Activated CD4-positive, alpha-beta T cell treated with anti-CD3 and anti-CD28 coated beads, Interleukin-2, amount 10 ng/mL, durations not matched to agents 7 days and 5 days (primary cell): ENCODE measurements at places on chromosomes 16 and 17.

DNA sequence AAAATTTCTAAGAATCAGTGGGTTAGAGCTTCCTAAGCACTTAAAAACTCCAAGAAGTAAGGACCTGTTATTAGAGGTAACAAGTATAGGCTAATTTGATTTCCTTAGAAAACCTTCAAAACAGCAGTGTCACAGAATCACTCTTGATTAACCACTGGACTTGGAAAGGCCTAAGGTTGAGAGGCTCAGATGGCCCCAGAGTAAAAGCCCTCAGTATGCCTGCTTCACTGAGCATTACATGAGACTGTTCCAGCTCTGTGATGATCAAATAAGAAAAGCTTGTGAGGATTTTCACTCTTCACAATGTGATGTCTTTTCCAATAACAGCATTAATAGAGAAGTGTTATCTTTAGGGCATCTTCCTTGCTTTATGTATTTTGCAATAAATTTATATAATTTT is 509.2 kb upstream of the HSBP1 start:
- no peak for DNase-seq
- no peaks in the 10 kb centered on the region for H3K27me3 ChIP-seq
- no peaks in the 10 kb centered on the region for H3K4me1 ChIP-seq
- H3K36me3 ChIP-seq, result no peaks in the 10 kb centered on the region
- H3K27ac ChIP-seq, result no peak overlapping the region

- H3K4me3 ChIP-seq, result no peak overlapping the region
- no peak for DNase-seq
- H3K36me3 ChIP-seq, result no peaks in the 10 kb centered on the region
- H3K27ac ChIP-seq, result no peak overlapping the region
- H3K4me1 ChIP-seq, result peaks cover 5% of the 10 kb centered on the region
These were observed 14.0 kb upstream of the PABPN1L start for GRCh38 chr16:88880226-88881006.

DNA sequence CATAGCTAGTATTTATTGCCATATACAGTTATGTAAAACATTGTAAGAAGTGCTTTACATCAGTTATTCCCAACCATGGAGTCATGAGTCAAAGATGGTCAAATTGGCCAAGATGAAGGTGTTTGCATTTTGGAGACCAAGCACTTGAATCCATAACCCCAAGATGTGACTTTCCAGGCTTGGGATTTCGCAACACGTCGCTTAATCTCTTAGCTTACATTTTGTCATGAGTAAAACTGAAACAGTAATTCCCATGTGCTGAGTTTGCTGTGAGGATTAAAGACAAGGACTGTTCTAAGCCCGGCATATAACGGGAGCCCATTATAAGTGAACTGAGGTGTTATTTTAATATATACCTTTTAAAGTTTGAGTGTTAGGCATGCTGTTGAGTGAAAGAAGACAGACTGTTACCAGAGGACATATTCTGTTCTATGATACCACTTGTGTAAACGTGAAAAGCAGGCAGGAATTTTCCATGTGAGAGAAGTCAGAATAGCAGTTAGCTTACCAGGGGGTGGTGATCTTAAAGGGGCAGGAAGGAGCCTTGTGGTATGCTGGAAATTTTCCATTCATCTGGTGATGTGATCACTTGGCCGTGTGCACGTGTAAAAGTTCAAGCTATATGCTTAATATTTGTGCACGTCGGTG is 484.9 kb downstream of the WWOX start:
- no peak overlapping the region for H3K4me3 ChIP-seq
- no peaks in the 10 kb centered on the region for H3K27me3 ChIP-seq
- no peak overlapping the region for H3K27ac ChIP-seq
- no peaks in the 10 kb centered on the region for H3K36me3 ChIP-seq
- no peak for DNase-seq

DNA sequence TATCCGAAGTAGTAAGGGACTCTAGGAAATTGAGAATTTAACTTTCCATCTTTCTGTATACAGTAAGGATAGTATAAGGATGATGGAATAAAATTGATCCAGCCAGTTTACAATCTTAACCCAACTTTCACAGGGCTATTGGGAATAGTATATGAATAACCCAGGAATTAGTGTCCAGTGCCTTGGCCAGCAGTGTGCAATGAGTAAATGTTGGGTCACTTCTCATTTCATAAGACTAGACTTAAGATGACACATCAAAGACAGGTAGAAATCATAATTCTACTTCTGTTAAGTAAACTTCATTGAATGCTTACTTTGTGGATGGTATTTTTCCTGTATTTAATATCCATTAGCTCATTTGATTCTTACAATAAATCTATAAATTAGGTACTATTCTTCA is 949.6 kb upstream of the GOT2 start:
- no peak for DNase-seq
- H3K4me1 ChIP-seq, result no peaks in the 10 kb centered on the region
- H3K27ac ChIP-seq, result no peak overlapping the region

GRCh38 chr17:77865716-77866115 is 92.8 kb upstream of the TNRC6C start:
- no peak for DNase-seq
- no peak overlapping the region for H3K4me3 ChIP-seq
- peaks cover 6% of the 10 kb centered on the region for H3K27me3 ChIP-seq
- H3K4me1 ChIP-seq, result peaks cover 24% of the 10 kb centered on the region

- H3K27me3 ChIP-seq, result no peaks in the 10 kb centered on the region
- no peak overlapping the region for H3K27ac ChIP-seq
These were observed 7.7 kb downstream of the PYCARD start for GRCh38 chr16:31194898-31195297.

DNA sequence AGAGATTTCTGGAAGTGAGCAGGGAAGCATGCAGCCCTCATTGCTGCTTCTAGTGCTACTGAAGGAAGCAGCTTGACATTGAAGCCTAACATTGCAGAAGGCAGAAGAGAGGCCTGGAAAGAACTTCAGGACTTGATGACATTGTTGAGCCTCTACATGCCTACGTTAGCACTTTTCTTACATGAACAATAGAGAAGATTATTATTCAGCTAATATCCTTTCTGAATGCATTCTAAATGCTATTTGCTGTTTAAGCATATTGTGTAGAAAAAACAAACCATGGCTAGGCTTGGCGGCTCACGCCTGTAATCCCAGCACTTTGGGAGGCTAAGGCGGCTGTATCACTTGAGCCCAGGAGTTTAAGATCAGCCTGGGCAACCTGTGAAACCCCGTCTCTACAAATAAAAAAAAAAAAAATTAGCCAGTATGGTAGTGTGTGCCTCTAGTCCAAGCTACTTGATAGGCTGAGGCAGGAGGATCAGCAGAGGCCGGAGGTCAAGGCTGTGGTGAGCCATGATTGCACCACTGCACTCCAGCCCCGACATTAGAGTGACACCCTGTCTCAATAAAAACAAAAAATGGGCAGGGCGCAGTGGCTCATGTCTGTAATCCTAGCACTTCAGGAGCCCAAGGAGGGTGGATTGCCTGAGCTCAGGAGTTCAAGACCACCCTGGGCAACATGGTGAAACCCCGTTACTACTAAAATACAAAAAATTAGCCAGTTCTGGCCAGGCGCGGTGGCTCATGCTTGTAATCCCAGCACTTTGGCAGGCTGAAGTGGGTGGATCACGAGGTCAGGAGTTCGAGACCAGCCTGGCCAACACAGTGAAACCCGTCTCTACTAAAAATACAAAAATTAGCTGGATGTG is 2.2 kb upstream of the AURKB start:
- DNase-seq, result no peak
- H3K4me3 ChIP-seq, result no peak overlapping the region
- no peaks in the 10 kb centered on the region for H3K27me3 ChIP-seq
- no peak overlapping the region for H3K27ac ChIP-seq

GRCh38 chr16:53614346-53614745 is 89.3 kb downstream of the RPGRIP1L start:
- no peaks in the 10 kb centered on the region for H3K27me3 ChIP-seq
- no peaks in the 10 kb centered on the region for H3K36me3 ChIP-seq
- DNase-seq, result no peak
- H3K27ac ChIP-seq, result no peak overlapping the region

- no peaks in the 10 kb centered on the region for H3K4me1 ChIP-seq
- no peak for DNase-seq
- H3K4me3 ChIP-seq, result no peak overlapping the region
These were observed 25.2 kb downstream of the DNAH2 start for GRCh38 chr17:7742729-7743128.

GRCh38 chr17:18225121-18225641 is at the start of gene LLGL1:
Gene LLGL1, plus strand, starts transcription at chr17:18225635. Its CDS starts 48 bp downstream, at chr17:18225683.
- peak; percentile 97 for DNase-seq
- H3K36me3 ChIP-seq, result no peaks in the 10 kb centered on the region
- no peaks in the 10 kb centered on the region for H3K27me3 ChIP-seq
- peak within 1 kb of the TSS; percentile 87 for H3K4me3 ChIP-seq
- H3K27ac ChIP-seq, result peak within 1 kb of the TSS; percentile 88

DNA sequence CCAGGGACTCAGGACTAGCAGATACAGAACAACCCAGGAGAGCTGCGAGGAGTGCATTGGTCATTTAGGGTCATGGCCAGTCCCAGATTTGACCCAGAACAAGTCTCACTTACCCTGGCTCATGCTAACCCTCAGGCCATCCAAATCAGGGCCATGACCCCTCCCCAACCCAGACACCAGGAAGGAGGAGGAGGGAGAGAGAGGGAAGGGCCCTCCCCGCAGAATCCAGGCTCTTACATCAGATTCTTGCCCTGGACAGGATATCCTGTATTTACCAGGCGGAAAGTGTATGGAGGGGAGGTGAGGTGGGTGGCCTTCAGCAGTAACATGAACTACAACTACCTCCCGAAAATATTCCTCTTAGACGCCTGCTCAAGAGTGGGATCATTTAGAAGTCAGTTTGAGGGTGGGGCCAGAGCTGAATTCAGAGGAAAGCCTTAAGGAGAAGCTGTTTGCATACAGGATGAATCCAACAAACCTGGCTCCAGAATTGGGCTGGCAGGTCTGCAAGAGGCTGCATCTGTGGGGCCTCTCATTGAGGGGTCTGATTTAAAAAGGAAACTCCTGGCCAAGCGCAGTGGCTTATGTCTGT is 2.1 kb downstream of the VAT1 start:
- H3K4me1 ChIP-seq, result peaks cover 40% of the 10 kb centered on the region
- H3K4me3 ChIP-seq, result peak overlapping the region; percentile 66
- H3K36me3 ChIP-seq, result peaks cover 3% of the 10 kb centered on the region
- H3K27me3 ChIP-seq, result peaks cover 10% of the 10 kb centered on the region

DNA sequence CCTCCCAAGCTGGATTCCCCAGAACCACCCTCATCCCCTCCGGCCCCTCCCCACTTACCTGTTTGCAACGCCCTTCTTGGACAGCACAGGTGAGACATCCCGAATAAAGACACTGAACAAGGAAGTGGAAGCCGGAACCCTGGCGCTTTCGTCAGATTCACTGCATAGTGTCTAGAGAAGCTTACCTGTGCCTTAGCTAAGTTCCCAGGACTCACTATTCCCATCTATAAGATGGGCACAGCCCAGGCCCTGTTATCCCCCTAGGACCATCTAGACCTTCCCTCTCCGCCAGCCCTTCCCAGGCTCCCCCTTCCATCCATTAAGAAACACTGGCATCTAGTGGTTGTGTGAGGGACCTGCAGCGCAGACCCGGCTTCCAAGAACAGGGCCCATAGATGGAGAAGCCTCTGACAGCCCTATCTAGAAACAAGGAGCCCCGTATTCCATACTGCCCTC is 26.9 kb upstream of the RPL38 start:
- H3K27ac ChIP-seq, result no peak overlapping the region
- no peaks in the 10 kb centered on the region for H3K4me1 ChIP-seq
- DNase-seq, result peak; percentile 47
- no peaks in the 10 kb centered on the region for H3K36me3 ChIP-seq
- peaks cover 16% of the 10 kb centered on the region for H3K27me3 ChIP-seq
- H3K4me3 ChIP-seq, result no peak overlapping the region
